H54 (cell line): ENCODE measurements at places on chromosomes 5 and 9.

GRCh38 chr5:83741571-83741970 lies 20.9 kb upstream of the HAPLN1 start:
- no peak for DNase-seq

GRCh38 chr5:68264024-68264956 lies 48.7 kb downstream of the PIK3R1 start:
- DNase-seq: no peak

DNA sequence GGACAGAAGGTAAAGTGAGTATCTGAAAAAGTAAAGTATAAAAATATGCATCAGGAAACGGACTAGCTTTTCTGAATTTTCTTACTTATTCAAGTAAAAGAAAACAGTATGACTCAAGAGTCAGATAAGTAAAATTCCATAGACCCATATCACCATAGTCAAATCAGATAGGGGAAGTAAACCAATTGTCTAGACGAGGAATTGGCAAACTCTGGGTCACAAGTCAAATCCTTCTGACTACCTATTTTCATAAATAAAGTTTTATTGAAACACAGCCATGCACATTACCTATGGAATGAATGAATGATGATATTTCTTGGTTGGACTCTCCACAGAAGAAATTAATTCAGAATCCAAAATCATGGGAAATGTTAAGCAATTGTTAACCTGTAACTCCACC lies 59.1 kb upstream of the TMC1 start:
- no peak for DNase-seq

- DNase-seq: no peak
Measured at GRCh38 chr5:76450054-76450453, 47.0 kb downstream of the IQGAP2 start.

- DNase-seq: no peak
Measured at GRCh38 chr5:172725785-172726184, 45.2 kb downstream of the DUSP1 start.

GRCh38 chr9:115746496-115746895 lies 407.1 kb upstream of the PAPPA start:
- no peak for DNase-seq

- no peak for DNase-seq
Measured at GRCh38 chr5:77171141-77171910, 39.2 kb upstream of the PDE8B start.

GRCh38 chr9:99752417-99753109 lies 69.1 kb upstream of the NR4A3 start:
- no peak for DNase-seq

- no peak for DNase-seq
Measured at GRCh38 chr5:35672995-35673394, 55.3 kb downstream of the SPEF2 start.

DNA sequence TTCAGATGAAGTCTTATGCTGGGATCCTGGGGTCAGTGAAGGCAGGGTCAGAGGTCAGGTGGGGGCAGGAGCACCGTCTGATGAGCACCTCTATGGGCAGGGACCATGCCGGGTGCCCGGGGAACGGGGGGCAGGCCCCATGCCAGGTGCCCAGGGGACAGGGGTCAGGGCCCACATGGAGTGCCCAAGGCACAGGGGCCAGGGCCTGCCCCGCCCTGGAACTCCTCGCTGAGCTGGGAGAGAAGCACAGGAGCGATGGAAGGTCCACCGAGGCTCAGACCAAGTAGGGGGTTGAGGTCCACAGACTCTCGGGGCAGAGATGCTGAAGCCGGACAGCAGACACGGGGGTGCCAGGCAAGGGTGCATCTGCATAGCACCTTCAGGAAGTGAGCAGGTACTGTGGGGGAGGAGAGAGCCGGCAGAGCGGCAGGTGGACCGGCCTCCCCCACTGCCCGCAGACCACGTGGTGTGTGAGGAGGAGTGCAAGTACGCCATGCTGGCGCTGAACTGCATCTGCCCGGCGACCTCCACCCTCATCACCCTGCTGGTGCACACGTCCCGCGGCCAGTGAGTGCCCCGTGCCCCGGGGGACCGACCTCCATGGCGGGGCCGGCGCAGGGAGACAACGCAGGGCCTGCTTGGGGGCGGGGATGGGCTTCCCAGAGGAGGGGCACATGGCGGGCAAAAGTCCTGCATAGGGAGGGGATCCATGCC lies 67.7 kb downstream of the KCNT1 start:
- DNase-seq: no peak

GRCh38 chr5:156581725-156582124 lies 254.8 kb downstream of the SGCD start:
- no peak for DNase-seq

DNA sequence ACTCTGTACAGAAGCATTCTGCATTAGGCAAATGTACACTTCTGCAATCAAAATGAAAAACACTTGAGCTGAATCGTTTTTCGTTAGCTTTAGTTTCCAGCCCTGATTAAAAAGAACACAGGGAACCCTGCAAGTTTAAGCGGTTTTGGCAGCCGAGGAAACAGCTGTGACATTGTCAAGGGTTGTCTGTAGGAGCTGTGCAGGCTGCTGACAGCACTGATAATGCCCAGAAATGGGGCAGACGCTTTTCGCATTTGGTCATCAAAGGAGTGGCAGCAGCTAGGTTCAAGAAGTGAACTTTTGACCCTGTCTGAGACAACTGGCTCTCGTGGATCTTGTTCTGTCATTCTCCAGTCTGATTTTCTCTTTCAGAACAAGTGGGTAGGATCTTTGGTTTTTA lies 165.6 kb upstream of the CCDC152 start:
- no peak for DNase-seq

- DNase-seq: no peak
Measured at GRCh38 chr9:87644659-87645058, 81.3 kb upstream of the CTSL start.

- DNase-seq: no peak
Measured at GRCh38 chr9:109776391-109776790, 3.6 kb upstream of the PALM2AKAP2 start.

DNA sequence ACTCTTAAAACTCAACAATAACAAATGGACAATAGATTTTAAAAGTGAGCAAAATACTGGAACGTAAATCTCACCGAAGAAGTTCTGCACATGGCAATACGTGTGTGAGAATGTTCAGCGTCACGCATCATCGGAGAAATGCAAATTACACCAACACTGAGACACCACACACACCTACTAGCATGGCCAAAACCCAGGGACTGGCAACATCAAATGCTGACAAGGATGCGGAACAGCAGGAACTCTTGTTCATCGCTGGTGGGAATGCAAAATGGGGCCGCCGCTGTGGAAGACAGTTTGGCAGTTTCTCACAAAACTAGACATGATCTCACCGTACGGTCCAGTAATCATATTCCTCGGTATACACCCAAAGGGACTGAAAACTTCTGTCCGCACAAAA lies 21.6 kb upstream of the CLPTM1L start:
- DNase-seq: no peak

DNA sequence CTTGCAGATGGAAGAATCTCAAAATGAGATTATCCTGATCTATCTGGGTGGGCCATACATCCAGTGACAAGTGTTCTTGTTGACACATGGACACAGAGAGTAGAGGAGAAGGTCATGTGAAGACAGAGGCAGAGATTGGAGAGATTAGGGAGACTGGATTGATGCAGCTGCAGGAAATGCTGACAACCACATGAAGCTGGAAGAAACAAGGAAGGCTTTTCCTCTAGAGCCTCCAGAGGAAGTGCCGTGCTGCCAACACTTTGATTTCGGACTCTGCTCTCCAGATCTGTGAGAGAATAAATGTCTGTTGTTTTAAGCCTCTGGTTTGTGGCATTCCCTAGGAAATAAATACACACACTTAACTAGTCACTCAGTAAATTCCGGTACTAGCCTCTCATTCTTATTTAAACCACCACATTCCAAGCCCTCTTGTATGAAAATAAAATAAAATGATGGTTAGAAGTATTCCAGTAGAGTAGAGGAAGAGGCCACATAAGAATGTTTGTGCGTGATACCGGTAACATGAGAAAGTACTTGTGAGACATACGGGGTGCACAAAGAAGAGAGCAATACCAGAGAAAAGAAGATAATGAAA lies 110.9 kb upstream of the DMAC1 start:
- no peak for DNase-seq

GRCh38 chr9:133115604-133116345 lies 5.3 kb downstream of the RALGDS start:
- DNase-seq: peak; percentile 98

DNA sequence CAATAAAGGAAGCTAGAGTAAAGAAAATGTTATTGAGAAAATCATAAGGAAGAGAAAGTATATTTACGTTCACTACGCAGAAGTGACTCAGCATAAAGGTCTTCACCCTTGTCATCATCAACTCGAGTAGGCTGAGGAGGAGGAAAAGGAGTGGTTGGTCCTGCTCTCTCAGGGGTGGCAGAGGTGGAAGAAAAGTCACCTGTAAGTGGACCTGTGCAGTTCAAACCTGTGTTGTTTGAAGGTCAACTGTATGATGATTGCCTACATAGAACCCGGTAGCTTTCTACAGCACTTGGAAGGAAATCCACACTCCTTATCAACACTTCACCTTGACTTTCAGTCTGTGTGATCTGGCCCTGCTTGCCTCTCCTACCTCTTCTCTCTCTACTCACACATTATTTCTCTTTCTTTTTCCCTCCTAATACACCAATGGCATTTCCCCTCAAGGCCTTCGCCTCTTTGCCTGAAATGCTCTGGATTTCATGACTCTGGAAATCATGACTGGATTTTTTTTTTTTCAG lies 109.3 kb upstream of the CPEB4 start:
- DNase-seq: no peak

DNA sequence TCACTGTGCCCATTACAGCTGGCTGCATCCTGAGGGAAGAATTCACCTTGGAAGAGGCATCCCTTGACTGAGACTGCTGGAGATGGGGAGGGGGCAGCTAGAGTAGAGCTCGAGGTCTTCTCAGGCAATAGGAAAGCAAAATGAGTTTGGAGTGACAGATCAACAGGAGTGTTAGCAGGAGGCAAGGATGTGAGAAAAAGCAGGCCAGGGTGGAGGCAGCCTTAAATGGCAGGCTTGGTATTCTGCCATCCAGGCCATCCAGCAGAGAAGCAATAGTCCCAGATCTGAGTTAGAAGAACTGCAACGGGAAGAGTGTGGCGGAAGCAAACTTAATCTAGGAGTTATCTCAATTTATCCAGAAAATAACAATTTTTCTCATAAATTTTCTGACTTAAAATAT lies 6.1 kb downstream of the ADAMTS12 start:
- DNase-seq: no peak

- DNase-seq: no peak
Measured at GRCh38 chr9:3660936-3661335, 135.1 kb upstream of the RFX3 start.

DNA sequence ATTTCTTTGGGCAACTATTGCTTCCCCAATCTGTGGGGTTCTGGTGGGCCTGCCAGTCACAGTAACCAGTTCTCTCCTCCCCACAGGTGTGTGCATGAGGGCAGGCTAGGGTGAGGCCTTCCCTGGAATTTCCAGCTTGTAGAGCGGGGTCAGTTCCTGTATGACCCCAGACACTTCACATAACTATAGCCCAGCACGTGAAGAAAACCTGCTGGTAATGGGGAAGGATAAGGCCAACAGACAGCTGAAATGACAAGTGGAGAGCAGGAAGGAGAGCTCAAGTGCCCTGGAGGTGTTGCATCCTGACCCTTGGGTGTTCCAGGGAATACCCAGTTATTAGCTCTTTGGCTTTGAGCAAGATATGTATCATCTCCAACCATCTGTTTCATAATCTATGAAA lies 142.2 kb downstream of the CDC42SE2 start:
- DNase-seq: no peak

DNA sequence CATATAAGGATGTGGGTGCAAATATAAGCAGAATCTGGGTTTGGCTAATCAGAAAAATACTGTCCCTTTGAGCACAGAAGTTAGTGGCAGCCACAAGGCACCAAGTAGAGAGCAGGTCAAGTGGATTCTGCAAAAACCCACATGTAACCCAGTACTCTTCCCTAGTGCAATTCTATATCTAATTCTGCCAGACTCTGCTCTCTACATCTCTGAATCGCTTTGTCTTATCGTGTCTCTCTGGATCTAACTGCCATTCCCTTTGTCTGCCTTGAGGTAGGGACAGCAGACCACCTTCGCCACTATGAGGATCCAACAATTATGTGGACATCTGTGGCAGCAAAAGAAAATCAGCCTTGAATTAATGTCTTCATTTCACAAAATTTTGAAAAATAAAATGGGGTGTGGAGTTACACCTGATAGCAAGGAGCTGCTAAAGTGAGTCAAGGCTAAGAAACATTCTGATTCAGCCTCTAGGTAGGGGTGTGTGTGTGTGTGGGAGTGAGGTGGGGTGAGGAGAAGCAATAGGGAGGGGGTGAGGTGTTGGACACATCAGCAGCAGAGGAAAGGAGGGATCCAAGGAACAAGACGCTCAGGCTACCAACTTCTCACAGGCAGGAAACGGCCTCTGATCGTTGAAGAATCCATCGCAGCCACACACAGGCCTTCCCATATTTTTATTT lies 33.7 kb upstream of the ZNF366 start:
- no peak for DNase-seq

GRCh38 chr9:68492806-68493205 lies 47.9 kb downstream of the TMEM252 start:
- DNase-seq: no peak

- peak; percentile 40 for DNase-seq
Measured at GRCh38 chr5:167759057-167759821, 532.2 kb upstream of the WWC1 start.

- no peak for DNase-seq
Measured at GRCh38 chr5:56269216-56269927, 36.2 kb upstream of the ANKRD55 start.

DNA sequence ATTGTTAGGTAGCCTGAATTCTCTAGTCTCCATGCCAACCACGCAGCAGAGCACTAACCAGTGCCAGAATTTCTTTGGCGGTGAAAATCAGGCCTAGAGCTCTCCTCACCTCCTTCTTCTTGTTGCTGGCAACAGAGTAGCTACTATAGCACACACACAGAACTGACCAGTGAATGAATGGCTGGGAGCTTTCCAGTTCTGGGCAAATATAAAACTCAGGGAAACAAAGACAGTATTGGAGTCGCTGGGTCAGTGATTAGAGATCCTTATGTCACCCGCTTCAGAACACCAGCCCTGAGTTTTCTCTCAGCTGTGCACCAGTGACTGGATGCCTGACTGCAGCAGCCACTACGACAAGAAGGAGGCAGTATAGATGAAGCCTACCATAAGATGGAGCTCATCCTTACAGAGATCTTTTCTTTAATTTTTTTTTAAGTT lies 26.9 kb upstream of the FEM1C start:
- no peak for DNase-seq

- DNase-seq: no peak
Measured at GRCh38 chr9:87640385-87640795, 85.5 kb upstream of the CTSL start.

- no peak for DNase-seq
Measured at GRCh38 chr9:4084435-4084818, 215.4 kb downstream of the GLIS3 start.
